ENCODE measurements at places on chromosomes 4 and X.

DNA sequence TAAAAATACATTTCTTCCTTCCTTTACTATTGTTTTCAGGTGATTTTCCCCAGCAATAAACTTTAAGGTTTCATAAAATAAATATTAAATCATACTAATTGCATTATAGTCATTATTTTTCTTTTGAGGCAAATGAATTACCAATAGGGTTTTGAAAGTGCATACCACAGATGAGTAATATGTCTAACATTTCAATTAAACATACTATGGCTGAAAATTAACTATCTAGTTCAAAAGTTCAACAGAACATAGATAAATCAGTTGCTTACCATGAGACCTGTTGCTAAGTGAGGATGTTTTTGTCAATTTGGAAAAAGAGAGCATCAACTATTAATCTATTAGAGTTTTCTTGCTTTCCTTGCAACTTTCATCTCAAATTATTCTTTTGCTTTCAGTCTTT is 35.0 kb downstream of the NPY5R start:
- DNase-seq, result no peak

DNA sequence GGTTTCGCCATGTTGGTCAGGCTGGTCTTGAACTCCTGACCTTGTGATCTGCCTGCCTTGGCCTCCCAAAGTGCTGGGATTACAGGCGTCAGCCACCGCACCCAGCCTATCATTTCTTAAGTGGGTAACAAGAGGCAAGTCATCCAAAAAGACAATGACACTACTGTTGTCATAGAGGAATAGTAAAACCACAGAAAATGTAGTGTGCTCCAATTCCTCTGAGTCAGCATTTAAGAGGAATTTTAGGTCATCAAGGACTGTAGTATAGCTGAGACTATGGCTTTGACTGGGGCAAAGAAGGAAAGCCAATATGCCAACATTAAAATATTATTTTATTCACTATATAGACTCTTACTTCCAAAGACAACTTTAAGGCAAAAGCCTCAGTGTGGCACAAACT is 48.4 kb downstream of the ATP8A1 start:
- no peak for DNase-seq

- DNase-seq, result no peak
Measured at GRCh38 chrX:39982948-39983347, 114.8 kb downstream of the BCOR start.

- DNase-seq, result no peak
Measured at GRCh38 chr4:142858965-142859364, 12.9 kb upstream of the INPP4B start.

GRCh38 chrX:69386681-69387080 is 117.4 kb upstream of the NALF2 start:
- no peak for DNase-seq
